ENCODE measurements at places on chromosomes 11 and 22. TPM values are rescaled to one million over a fixed set of nuclear protein-coding genes. Genes with fewer than 3 reads are reported as not detected.

The ENTHD1 gene
- not detected for polyA plus RNA-seq

The SHANK2 gene
- polyA plus RNA-seq = 10.1 TPM

The APOL4 gene
- 0.02 TPM for polyA plus RNA-seq

The PKP3 gene
- 16.7 TPM for polyA plus RNA-seq

The GPR83 gene
- 0.30 TPM for polyA plus RNA-seq

The SCGB1C1 gene
- polyA plus RNA-seq = not detected

The SLC25A45 gene
- 0.97 TPM for polyA plus RNA-seq

The E2F8 gene
- polyA plus RNA-seq = 5.4 TPM

GRCh38 chr11:69263736-69264052 is 30.3 kb upstream of the MYEOV start:
- no peak for DNase-seq

DNA sequence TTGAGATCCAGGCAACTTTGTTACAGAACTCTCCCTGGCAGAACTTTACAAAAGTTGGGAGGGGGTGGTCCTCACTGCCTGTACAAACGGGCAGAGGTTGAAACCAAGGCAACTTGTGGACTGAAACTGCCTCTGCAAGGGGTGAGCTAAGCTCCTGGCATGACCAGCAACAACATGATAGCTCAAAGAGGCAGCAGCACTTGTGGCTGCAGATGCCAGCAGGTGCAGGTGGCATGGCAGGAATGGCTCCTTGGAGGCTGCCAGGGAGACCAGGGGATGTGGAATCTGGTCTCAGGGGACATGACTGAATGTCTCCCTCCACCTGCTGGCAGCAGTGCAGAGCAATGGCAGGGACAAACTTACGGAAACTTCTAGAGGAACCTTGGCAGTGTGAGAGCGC is 38.8 kb upstream of the PHF21A start:
- DNase-seq = no peak

DNA sequence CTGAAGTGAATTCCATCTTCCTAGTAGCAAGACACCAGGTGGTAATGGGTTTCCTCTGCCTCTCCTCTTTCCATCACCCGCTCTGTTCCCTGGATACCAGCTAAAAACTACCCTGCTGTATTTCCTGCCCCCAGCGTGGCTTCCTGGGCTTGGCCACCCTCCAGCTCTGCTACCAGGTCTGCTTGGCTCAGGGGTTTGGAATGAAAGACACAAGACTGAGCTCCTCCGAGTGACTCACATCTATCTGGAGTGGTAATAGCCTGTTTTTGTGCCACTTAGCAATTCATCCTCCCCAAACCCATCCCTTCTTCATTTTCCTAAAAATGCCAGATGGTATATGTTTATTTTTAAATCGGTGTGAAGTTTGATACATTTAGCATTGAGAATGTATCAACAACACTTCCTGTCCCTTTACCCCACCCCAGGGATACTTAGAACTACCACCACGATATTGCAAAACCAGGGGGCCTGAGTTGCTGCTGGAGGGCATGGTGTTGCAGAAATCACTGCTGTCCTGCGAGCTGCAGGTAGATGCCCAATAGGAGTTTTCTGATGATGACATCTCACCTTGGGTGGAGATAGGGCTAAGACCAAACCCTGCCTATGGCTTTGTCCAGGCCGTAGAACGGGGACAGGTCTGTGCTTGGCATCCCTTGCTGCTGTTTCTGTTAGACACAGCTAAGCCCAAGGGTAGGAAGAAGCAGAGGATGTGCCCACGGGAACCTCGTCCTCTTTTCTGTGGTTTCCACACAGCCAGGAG is 7.5 kb upstream of the MICAL3 start:
- DNase-seq = no peak

DNA sequence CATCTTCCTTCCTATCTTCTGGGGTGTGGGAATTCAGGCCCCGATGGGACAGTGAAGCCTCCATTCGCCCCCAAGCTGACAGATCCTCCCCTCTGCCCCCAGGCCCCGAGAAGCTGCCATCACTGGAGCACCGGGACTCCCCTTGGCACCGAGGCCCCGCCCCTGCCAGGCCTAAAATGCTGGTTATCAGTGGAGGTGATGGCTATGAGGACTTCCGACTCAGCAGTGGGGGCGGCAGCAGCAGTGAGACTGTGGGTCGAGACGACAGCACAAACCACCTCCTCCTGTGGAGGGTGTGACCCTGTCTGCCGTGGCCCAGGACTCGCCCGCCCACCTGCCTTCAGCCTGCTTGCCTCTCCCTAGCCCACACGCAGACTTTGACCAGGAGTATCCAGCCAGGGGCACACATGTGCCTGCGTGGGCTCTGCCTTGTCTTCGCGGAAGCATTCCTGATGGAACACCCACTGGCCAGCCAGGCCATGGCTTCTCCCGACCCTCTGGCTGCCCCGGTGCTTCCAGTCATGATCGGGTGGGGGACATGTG is 8.6 kb upstream of the RELT start:
- DNase-seq = no peak

GRCh38 chr11:7004482-7004881 is 15.7 kb downstream of the ZNF214 start:
- DNase-seq = no peak

DNA sequence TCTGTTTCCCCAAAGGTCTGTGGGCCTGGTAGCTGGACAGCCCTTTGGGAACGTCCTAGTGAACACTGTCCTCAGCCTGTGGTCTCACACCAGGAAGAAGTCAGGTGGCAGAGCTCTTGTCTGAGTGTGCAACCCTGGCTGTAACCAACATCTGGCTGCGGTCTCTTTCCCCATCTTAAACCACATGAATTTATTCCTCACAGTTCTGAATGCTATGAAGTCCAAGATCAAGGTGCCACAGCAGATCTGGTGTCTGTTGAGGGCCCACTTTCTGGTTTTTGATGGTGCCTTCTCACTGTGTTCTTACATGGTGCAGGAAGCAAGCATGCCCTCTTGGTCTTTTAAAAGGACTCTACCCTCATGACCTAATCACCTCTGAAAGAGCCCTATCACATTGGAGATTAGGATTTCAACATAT is 2.7 kb downstream of the UPB1 start:
- no peak for DNase-seq

DNA sequence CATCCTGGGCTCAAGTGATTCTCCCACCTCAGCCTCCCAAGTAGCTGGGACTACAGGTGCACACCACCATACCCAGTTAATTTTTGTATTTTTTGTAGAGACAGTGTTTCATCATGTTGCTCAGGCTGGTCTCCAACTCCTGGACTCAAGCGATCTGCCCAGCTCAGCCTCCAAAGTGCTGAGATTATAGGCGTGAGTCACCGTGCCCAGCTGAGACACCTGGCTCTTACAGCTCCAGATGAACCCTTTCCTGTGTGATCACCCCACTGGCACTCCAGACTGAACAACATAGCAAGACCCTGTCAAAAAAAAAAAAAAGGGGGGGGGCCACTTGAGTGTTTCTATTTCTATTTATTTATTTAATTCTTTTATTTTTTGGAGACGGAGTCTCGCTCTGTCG is 1.0 kb upstream of the ADSL start:
- no peak for DNase-seq

DNA sequence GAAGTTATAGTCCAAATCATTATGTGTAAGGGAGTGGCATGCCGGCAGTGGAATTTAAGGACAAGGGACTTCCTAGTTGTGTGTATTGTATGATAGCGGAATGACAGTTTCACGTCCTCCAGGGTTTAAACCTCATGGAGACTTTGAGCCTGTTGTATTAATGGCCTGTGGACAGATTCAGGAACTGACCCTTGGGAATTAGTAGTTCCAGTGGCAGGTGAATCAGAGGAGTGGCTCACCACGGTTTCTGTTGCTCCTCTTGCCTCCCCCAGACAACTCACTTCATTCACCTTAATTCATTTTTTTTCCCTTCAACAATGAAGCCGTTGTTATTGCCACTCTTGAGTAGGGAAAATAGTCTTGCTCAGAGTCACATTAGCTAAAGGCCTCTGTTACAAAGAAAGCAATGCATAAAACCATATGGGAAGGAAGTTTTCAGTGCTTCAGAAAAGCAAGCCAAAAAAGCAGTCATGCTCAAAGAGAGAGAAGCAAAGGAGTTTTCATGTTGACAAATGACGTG is 22.6 kb downstream of the AMOTL1 start:
- DNase-seq = no peak

DNA sequence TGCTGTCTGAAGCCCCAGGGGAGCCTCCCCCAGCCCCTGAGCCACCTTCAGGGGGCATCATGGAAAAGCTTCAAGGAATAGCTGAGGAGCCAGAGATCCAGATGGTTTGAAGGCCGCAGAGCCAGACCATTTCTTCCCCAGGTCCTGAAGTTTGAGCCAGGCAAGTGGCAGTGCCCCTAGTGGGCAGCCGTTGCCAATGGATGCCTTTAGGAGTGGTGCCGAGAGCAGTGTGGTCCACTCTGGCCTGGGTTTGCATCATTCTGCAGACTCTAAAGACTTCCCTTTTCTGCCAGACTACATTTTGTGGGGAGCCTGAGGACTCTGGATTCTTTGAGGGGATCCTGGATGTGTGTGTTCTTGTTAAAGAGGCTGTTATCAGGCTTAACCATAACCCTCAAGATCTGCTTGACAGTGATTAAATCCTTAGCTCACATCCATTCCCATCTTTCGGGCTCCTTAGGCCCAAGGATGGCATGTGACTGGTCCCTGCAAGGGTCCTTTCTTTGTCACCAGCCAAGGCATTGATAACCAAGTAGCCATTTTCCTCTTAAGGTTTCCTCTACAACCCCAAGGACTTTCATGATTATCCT is 13.1 kb downstream of the HINFP start:
- DNase-seq = peak; percentile 61

- DNase-seq = no peak
Measured at GRCh38 chr11:47366020-47366490, 12.3 kb downstream of the SPI1 start.

DNA sequence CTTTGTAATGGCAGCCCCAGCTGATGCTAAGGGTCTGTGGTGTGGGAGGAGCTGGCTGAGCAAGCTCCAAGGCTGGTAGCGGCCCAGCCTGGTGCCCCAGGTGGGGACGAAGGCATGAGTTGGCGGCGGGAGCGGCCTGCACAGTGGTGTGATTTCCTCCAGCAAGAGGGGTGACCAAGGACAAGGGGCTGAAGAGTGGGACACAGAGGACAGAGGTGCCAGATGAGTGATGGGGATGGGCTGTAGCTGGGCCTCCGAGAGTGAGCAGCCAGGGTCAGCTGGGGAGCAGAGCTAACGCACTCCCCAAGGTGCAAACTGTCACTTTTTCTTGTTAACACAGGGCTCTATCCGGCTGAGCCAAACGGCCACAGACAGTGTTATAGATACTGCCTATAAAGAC is 229.2 kb upstream of the TBCEL start:
- no peak for DNase-seq

DNA sequence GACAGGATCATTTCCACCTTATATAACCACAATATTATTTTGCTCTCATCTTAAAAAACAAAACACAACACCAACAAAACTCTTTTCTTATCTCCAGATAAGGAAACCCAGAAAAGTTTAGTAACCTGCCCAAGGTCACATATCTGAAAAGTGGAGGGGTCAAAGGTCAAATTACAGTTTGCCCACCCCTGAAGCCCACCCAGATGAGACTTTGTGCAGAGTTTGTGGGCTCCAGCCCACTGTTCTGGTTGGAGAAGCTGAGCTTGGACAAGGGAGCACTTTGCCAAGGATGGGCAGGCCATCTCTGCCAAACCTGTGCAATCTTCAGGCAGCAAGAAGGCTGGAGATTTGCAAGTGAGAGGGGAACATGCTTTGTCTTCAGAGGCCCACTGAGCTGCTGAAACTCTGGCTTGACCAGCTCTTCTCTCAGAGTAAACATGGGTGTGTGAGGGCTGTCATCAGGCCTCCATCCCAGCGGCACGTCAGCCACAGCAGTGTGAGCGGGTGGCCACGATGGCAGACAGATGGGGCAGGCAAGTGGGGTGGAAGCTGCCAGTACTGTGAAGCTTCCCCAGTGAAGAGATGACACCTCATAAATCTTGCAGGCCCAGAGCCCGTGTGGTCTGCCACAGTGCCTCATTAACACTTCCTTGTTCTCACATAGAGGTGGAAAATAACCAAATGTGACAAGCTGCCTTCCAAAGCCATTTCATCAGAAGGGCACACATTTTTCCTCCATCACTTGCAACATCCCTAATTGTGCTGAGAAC is 111.8 kb downstream of the CCDC81 start:
- DNase-seq = no peak

DNA sequence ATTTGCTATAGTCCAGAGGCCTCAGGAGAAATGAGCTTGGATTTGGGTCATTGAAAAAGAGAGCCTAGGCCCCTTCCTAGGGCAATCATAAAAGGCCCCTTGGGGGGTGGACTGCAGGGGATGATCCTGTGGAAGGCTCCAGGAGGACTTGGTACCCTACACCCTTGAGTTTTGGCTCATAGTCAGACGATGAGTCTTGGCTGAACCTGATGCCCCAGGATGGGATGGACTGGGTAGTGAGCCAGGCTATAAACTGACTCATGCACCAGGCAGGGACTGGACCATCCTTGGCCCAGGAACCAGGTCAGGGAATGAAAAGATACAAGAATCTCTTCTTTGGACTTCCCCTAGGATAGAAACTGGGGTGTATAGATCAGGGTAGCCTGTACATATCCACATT is 54.2 kb downstream of the NAV2 start:
- no peak for DNase-seq

DNA sequence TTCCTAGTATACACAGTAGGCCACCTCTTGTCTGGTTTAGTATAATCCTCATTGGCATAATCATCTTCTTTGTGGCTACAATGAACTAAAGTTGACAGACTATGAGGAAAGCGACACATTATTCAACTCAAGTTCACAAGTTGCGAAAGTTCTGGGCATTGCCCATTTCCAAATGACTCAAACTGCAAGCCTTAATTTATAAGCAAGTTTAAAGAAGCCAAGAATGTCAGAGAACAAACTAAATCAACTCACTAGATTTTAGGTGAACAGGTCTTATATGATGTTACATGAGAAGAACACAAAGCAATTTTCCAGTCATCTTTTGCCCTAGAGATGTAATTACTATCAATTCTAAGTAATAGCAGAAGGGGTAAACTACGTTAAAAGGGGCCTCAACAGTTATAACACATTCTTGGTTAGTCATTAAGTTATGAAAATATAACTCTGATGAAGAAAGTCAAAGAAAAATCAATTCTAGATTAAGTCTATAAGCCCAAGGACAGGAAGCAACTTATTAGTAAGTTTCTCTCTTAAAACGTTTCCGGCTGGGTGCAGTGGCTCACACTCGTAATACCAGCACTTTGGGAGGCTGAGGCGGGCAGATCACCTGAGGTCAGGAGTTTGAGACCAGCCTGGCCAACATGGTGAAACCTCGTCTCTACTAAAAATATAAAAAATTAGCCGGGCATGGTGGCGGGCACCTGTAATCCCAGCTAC is 21.5 kb downstream of the PICALM start:
- DNase-seq = no peak

DNA sequence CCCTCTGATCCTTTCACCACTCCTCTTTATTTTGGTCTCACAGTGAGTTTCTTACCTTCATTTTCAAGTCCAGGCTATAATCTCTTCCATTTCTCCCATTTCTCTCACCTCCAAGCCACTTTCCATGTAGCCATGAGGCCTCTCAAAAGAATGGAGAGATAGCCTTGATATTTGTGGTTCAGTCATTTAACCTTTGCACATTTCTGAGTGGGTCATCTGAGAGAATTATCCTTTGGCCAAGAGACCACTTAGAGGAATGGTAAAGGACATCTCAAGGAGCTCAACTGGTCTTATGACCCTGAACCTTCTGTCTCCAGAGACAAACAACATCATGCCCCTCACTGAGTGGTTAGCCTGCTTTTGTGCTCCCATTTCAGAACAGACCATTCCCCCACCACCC is 121.1 kb downstream of the KIRREL3 start:
- DNase-seq = no peak

Data from H1 (cell line).